ENCODE measurements at places on chromosomes 1 and 21.

DNA sequence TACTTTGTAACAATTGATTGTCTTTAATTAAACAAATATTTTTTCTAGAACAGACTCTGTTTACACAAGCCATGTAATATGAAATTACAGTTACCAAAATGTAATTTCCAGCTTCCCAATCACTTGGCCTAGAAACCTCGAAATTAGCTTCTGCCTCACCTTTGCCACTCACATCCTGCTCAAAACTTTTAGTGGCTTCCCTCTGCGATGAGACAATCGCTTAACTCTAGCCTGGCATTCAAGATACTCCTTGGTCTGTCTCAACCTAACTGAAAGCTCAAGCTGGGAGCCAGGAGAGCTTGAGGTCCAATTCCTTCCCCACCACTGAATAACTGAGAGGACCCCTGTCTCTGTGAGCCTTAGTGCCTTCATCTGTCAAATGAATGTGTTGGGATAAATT, 42.8 kb downstream of the GFI1 start:
- no peak for DNase-seq

GRCh38 chr1:7295946-7296345, 475.1 kb upstream of the VAMP3 start:
- no peak for DNase-seq

GRCh38 chr1:84569216-84569615, 5.0 kb downstream of the CTBS start:
- no peak for DNase-seq

DNA sequence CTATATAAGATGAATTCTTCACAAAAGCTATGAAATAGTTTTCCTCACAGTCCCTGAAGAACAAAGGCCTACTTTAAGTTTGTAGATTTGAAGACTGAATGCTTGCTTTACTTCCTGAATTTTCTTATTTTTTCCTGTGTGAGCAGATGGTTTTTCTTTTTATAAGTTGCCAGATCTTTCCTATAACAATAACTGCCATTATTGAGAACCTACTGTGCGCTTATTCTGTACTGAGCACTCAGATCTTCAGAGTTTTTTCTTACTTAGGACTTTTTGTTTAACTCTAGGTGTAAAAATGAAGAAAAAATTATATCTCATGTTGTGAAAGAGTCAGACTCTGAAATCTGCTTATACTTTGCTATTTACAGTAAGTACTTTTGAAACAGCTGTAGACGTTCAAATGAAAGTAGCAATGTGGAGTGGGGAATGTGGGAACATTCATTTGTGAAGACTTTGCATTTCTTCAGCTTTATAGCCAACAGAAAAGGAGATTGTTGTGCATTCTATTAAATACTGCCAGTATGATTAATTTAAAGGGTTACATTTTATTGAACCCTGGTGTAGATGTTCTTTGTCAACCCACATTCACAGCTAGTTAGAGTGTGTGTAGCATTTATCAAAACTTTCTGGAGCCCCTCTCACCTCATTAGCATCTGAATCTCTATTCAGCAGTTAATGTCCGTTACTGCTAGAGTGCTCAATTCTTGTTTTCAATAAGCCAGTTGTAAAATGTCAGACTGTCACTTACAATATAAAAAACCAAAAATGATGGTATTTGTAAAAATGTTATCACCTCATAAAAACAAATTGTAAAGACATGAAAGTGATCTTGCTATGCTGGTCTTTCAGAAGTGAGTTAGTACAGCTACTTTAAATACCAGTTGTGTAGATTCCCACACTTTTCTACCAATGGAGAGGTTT, 29.0 kb downstream of the NFIA start:
- no peak for DNase-seq

- no peak for DNase-seq
Measured at GRCh38 chr1:183209533-183210158, 23.6 kb downstream of the LAMC2 start.

GRCh38 chr1:214718724-214719123, 115.7 kb downstream of the CENPF start:
- DNase-seq: no peak

DNA sequence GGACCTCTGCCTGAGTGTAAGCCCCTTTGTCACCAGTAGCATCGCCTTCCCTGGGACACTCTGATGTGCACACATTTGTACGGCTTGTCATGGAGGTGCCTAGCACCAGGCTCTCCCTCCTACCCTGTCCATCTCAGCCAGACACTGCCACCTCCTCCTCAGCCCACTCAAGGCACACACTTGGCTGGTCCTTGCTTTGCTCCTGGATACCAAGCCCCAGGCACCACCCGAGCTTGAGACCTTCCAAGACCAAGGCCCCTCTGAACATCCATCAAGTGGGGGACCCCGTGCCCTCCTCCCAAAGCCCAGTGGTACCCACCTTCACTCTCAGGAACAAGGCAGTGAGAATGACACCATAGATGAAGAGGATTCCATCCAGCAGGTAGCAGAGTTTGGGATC, 78.0 kb downstream of the CD247 start:
- DNase-seq: no peak

DNA sequence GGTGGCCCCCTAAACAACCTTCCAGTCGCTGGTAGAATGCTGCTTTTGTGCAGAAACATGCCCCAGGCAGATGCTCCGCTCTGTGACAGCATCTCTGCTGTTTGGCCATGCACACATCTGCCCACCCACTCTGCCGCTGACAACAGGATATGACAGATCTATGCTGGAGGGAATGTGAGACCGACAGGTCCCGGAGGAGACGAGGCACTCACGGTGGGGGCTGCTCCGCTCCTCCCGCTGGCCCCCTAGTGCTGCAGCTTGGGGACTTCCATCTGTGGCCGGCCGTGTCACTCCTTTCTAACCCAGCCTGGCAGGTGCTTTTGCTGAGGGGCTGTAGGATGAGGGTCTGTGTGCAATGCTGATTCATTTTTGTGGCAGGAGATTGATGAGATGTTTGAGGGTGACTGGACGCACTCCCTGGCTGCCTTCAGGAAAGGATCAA, 49.1 kb upstream of the DMRTB1 start:
- DNase-seq: no peak

DNA sequence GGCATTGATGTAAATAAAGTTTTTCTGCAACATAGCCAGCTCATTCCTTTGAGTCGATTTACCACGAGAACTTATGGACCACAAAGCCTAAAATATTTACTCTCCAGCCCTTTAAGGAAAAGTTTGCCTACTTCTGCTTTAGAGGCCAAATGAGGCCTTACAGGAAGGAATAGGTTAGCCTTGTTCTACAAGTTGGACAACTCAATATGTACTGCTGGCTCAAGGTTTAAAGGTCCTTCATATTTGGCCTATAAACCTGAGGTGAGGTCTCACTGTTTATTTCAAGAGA, 144.5 kb upstream of the DNAH14 start:
- DNase-seq: no peak

GRCh38 chr1:9145021-9145668, 16.2 kb upstream of the GPR157 start:
- DNase-seq: no peak

DNA sequence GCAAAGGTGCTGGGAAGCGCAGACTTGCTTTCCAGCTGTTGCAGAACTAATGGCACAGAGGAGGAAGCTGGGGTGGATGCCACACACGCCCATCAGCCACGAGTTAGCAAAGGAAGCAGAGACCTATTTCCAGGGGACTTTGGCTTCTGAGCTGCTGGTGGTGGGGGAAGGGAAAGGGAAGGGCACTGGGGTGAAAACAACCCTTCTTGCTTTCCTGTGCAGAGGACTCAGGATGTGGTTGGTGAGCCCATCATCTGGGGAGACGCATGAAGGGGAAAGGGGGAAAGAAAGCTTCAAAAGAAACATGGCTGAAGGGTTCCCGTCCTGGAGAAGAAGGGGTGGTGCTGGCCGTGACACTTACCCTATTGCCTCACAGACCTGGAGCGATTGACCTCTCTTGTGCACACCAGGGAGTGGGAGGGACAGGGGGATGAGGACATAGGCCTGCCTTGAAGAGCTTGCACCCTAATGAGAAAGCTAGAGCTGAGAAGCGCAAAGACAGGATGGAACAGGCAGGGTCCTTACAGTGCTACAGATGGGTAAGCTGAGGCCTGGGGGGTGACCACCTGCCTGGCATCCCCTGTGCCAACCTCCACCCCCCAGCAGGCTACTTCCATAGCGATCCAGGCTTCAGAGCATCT, 140.8 kb upstream of the RAB4A start:
- DNase-seq: no peak

DNA sequence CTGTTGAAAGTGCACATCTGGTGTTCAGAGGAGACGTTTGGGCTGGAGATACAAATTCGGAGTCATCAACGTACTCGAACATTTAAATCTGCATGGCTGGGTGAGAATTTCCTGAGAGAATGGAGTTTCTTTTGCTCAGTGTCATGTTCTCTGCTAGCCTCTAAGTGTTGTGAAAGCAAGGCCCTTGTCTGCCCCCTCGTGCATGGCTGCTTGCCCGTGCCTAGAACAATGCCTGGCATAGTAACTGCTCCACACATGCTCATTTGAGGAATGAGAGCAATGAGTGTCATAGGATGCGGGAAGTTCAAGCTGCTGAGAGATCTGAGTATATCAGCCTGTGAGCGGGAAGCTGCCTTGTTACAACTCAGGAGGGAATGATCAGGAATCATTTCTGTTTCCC, 171.1 kb upstream of the CSF3R start:
- no peak for DNase-seq

DNA sequence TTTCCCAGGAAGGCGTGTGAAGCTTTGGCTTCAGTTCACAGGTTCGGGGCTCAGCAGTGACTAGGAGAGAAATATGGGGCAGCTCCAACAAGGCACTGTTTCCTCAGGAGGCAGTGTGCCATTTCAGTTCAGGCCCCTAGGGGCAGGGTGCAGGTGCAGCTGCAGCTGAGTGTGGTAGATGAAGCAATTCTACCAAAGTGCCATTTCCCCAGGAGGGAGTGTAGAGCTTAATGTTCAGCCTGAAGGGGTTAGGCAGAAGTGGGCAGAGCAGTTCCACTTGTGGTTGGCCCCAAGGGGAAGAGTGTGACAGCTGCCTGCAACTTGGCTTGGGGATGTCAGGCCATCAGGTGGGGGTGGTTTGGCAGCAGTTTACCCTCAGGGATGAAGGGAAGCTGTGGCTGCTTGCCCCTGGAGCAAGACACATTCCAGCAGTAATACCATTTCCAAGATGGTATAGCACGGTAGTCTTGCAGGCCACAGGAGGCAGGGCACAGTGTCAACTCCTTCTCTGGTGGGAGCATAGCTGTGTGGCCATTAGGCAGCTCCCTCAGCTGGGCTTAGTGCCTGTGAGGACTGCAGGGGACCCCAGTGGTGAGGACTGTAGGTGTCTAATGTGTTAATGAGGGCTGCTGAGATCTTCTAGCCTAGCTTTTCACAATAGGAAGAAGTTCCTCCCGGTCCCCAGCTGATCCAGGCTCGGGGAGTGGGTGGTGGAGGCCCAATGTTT, 34.7 kb downstream of the RGSL1 start:
- DNase-seq: peak; percentile 46

Data from iPS-NIHi11 (cell line).